ENCODE measurements at places on chromosomes 5 and 9.
A peak's percentile ranks its signal among the peaks of the same experiment; 100 is the strongest.

- DNase-seq, result no peak
Observed at GRCh38 chr9:134486143-134486591, 155.4 kb upstream of the COL5A1 start.

DNA sequence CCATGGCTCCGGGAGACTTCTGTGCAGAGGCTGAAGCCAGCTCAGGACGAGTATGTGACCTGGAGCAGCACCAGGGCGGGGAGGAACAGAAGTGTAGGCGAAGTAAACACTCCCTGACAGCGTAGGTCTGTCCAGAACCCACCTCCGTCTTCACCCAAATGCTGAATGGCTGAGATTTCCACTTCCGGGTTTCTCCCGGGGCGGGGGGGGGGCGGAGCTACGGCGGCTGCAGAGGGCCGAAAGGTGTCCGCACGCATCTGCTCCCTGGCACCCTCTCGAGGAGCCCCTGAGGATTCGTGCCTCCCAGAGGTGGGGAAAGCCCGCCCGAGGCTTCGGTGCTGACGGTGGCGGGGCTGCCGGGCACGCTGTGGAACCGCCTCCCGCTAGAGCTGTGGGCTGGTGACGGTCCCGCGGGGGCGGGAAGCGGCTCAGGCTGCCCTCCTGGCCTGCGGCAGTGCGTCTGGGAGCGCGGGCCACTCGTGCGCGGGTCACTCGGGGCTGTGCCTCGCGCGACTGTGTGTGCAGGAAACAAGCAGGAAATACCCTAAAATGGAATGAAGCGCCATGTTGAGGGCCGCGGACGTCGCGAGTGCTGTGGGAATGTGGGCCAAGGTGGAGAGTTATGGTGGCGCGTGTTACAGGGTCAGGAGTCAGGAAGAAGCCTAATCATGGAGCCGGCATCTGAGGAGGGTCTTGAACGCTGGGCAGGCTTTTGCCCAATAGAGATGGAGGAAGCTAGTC lies 1425.4 kb downstream of the FOXD4L5 start:
- peak; percentile 88 for DNase-seq

- DNase-seq, result no peak
Observed at GRCh38 chr5:43601454-43602260, 1.3 kb upstream of the NNT start.

DNA sequence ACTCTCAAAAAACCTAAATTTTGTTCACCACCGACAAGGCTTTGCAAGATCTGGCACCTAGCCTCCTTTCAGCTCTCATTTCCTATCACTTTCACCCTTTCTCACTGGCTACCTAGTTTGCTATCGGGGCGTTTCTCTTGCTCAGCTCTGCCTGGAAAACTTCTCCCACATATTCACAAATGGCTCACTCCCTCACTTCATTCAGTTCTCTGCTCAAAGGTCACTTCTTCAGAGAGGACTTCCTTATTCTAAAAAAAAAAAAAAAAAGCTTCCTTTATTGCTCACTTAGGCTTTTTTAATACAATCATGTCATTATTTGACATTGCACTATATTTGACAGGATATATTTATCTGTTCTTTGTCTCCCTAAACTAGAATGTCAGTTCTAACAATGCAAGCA lies 2.1 kb upstream of the SLC25A46 start:
- DNase-seq, result no peak

GRCh38 chr9:79129865-79130480 lies 441.8 kb upstream of the TLE4 start:
- DNase-seq, result no peak

DNA sequence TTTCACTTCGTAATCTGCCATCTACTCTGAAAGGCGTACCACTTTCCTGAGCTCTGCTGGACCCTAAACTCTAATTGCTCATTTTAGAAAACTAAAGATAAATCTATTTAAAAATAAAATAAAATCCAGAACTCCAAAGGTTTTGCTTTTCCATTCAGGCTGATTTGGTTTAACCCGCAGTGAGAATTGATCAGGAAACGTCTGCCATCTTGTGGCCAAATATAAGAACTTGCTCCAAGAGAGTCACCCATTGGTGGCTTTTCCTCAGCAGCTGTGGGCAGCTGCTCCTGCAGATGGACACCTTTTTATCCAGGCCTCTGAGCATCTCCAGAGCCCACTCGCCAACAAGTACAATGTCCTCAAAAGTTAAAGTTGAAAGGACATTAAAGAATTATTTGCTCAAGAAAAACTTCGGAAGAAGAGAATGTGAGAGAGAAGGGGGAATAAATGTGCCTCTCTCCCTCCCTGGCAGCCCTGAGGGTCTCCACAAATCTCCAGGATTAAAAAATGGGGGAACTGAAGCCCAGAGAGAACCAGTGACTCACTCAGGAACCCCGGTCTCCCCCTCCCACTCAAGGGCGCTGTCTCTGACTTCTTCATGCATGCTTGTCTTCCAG lies 4.1 kb downstream of the SAXO1 start:
- DNase-seq, result peak; percentile 70

DNA sequence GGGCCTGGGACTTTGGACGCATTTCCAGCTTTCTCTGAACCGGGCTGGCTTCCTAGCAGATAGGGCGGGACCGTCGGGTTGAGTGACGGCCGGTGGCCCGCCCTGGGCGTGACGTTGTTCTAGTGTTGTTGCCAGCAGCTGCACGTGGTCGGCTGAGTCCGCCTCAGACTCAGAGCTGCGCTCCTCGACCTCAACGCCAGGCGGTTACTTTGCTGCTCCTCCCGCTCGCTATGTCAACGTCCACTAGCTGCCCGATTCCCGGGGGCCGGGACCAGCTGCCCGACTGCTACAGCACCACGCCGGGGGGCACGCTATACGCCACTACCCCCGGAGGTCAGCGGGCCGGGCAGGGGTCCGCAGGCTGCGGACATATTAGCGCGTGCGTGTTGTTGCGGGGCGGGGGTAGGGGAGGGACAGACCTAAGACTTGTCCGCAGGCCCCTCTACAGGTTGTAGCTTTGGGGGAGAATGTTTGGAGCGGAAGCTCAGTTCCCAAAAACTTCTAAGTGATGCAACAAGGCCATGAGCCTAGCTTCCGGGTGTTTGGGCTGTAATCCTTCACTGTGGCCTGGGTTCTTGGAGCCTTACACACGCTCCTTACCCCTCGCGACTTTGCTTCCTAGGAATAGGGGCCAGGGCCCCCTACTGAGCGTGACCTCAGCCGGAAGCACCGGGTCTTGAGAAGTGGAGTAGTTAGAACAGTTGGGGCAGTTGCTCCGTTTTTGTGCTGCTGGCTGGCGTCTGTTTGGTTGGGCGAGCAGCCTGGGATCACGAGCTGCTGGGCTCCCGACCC lies at the start of gene EIF4EBP3:
Gene EIF4EBP3, plus strand, starts transcription at position 155 of the 792 bp plus-strand sequence. Its CDS starts 76 bp downstream, at position 231.
- DNase-seq, result no peak

DNA sequence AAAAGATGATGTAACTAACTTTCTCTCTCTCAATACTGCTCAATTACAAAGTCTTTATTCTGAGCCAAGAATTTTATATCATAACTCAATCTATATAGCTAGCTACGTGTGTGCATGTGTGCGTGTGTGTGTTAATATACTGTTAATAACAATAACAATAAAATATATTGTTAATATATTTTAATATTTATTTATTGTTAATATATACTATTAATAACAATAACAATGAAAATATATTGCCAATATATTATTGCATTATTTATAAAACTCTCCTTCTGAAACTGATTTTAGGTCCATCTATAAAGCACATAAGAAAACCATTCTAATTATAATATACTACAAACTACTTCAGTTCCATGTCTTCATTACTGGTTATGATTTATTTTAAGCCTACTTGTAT lies 60.6 kb downstream of the RASEF start:
- no peak for DNase-seq
